HFF-Myc (cell line): ENCODE measurements at places on chromosomes 2 and 18.

GRCh38 chr18:46325895-46326294 lies 221.7 kb downstream of the HAUS1 start:
- no peak for DNase-seq

DNA sequence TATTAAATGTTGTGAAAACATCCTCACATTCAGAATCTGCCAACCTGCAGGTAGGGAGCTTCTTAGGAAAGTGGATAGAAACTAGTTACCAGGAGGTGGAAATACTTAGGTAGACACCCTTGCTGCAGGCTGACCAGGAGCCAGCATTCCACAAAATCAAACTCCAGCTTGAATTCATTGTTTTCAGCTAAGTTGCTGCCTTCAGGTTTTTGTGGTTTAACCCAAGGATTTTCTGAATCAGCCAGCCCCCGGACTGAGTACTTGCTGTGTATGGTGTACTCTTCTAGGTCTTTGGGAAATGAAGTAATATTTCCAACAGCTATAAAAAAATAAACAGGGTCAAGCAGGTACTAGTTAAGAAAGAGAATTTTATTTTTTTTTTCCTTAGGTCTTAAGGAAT lies 192.1 kb upstream of the CHST9 start:
- DNase-seq: no peak

GRCh38 chr2:148896136-148896535 lies 21.1 kb downstream of the KIF5C start:
- no peak for DNase-seq

- no peak for DNase-seq
These were observed 76.7 kb upstream of the RAPGEF4 start for GRCh38 chr2:172658945-172659344.

DNA sequence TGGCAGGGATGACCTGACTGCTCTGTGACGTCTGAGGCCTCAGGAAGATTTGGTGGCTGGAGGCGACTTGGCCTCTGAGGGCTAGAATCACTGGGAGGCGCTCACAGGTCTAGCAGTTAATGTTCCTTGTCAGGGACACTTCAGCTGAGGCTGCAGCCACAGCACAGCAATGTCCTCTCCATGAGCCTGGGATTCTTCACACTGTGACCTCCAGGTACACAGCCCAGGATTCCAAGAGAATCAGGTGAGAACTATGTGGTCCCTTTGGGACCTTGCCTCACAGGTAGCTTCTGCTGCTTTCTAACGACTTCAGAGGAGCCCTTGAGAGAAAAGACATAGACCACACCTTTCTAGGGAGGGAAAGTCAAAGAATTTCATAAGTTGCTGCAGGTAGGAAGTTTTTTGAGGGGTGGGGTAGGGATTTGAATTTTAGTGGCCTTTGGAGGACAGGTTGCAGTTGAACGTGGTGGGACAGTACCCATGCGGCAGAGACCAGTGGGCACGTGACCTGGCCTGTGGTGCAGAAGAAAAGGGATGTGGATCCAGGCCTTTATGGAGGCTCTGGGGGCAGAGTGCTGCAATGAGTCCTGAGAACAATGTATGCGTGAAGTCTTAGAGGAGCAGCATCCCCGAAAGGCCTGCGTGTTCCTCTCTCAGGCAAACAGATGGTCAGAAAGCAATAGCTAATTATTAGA lies 86.2 kb downstream of the LYPD1 start:
- no peak for DNase-seq

- DNase-seq: no peak
These were observed 24.5 kb downstream of the IMPA2 start for GRCh38 chr18:12005538-12006487.

DNA sequence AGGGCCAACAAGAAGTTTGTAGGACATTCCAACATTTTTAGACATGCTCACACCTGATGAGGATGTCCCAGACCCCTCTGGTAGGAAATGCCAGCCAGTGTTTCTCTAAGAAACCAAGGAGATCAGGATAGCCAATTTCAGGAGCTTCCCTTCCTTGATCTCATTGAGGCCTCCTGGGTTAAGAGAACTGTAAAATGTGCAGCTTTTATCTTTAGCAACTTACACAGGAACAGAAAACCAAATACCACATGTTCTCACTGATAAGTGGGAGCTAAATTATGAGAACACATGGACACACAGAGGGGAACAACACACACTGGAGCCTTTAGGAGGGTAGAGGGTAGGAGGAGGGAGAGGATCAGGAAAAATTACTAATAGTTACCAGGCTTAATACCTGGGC lies 99.6 kb upstream of the MAP2 start:
- no peak for DNase-seq

DNA sequence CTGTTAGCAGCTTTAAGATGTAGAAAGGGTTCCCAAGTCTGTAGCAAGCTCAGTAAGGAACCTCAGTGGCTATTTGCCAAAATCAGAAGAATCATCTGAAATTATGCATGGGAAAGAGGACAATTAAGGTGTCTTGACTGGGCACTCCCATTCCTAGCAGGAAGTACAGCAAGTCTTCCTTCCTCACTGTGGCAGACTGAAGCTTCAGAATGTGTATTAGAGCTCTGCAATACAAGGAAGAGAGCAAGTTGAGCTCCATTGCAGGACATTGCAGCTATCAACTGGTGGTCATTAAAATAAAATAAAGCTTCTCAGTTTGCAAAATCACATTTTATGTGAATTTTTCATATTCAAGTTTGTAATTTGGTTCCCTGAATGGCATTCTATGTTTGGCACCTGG lies 200.5 kb upstream of the CHAC2 start:
- no peak for DNase-seq

DNA sequence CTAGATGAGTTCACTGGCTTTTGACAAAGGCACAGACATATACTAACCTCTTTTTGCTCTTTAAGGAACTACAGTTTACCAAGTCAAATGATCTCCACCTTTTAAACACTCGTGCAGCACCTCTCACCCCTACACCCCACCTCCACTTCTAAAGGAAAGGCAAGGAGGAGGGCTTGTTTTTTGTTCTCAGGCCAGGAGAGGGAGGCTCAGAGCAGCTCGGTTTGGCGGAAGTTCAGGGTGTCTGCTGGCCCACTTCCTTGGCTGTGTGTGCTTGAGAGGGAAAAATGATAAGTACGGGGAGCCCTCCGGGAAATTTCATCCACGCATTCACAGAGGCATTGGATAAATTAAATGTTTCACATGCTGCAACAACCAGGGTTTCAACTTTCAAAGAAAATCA lies 667.9 kb downstream of the BCL11A start:
- no peak for DNase-seq

DNA sequence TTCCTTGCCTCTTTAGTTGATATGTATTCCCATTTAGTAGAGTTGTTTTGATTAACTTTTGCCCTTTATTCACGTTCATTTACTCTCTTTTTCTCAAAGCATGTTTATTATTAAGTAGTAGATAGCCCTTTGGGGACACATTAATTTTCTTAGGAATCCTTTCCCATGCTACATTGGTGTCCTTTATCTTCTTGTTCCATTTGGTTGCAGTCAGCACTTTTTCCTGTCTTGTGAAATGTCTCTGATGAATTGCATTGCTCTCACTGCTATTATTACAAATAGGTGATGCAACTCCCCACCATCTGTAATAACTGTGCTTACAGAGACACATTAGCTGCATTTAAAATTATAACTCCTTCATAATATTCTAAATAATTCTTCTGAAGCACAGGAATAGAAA lies 428.5 kb upstream of the CNTNAP5 start:
- DNase-seq: no peak

DNA sequence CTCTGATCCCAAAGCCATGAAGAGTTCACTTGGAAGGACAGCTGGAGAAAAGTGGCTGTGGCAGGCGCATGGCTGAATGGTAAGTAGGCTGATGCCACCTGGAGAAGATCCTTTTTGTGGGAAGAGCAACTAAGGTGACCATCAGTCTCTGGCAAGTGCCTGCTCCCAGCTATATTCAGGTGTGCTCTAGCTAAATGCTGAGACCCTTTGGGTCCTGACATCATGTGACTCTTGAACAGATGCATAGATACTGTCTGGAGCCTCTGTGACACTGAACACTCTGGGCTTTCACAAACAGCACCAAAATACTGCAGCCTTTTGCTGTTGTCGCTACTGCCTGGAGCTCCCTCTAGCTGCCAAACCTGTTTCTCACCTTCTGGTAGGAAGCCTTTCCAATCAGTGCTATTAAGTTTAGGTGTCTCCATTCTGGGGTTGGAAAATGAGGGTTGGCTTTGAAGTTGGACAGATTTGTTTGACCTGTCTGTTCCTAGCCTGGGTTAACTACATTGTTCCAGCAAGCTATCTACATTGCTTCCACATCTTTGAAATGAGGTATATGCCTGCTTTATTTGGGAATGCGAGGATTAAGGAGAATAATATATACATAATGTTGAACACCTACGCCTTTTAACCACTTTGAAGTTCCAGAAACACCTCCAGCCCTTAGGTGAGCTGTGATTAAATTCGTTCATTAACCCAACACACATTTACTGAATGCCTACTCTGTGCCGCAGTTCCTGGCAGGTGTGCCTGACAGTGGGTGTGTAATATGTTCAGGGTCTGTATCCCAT lies 3.1 kb downstream of the EGR4 start:
- DNase-seq: no peak

DNA sequence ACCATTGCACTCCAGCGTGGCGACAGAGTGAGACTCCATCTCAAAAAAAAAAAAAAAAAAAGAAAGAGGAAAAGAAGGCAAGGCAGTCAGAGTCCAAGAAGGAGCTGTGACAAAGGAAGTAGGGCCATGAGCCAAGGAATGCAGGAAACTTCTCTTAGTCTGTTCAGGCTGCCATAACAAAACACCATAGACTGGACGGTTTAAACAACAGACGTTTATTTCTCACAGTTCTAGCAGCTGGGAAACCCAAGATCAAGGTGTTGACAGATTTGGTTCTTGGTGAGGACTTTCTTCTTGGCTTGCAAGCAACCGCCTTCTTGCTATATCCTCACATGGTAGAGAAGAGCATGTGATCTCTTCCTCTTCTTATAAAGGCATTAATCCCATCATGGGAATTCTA lies 13.1 kb upstream of the SUMO1 start:
- DNase-seq: no peak

DNA sequence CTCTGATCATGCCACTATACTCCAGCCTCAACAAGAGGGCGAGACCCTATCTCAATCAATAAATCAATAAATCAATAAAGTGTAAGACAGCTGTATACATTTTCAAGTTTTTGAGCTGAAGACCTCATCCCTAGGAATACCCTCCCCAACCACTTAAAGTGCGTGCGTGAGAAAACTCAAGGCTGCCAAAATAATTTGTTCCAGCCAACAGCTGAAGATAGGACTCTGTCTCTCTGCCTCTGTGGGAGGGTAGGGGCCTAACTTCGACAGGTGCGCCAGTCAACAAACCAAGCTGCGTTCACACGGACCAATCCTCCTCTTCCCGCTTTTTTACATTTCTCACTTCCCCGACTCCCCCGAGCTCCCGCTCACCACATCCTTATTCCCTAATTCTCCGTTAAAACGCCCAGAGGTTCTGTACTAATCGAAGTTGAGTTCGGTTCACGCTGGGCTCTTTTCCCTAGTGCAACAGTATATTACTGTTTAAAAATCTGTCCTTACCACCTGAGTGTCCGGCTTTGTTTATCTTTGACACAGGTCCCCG lies 618 bp downstream of the POLR2D start:
- no peak for DNase-seq

- no peak for DNase-seq
These were observed 157.8 kb downstream of the C1D start for GRCh38 chr2:67904966-67905365.

DNA sequence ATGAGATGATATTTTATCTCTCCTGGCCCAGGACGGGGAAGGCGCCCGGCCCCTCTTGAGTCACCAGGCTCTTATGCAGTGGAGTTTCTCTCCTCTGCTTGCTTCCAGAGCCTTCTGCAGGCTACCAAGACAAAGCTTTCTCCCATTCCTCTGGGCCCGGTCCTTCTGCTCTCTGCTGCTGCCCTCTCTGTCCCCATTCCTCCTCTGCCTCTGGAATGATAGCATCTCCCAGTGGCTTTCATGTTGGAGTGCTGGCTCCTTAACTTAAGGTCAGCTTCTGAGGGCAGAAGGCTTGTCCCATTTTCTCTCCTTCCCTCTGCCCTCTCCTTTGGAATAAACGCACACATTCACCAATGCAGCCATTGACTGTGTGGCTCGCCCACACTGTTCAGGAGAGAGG lies 86.2 kb downstream of the SDC1 start:
- no peak for DNase-seq

DNA sequence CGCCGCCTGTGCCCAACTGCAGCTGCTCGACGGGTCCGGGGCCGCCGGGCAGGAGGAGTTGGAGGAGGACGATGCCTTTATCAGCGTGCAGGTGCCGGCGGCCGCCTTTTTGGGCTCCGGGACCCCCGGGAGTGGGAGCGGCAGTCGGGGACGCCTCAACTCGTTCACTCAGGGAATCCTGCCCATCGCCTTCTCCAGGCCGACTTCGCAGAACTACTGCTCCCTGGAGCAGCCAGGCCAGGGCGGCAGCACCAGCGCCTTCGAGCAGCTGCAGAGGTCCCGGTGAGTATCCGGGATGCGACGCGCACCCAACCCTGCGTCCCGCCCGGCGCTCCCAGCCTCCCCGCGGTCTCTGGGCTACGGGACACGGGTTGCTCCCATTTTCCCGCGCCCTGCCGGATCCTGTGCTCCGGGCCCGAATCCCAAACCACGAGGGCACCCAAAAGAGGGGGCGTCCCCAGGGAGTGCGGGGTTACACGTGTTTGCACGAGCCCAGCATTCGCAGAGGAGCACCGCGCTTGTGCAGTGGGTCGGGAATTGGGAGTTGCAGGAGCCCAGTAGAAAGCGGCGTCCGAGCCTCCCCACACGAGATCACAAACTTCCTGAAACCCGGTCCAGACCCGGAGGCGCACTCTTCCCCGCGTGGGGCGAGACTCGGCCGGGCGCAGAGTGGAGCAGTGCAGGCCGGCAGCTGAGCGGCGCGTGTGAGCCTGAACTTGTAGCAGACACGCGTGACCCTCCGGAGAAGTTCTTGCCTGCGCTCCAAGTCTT lies 1.2 kb downstream of the CABLES1 start:
- no peak for DNase-seq

DNA sequence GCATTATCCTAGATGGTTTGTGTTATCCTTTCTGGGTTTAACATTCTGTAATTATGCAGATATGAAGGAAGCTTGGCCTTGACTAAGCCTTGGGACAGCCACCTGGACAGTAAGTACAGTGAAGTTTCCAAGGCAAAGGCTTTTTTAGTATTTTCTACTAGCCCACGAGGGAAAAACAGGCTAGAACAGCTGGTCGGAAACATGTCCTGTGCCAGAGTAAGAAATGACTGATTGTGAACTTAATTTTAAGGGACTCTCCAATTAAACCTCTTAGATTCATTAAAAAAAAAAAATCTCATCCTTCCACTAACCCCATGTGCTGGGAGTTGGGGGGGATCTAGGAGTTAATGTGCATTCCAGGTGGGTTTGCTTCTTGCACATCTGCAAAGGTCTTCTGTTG lies 720.8 kb downstream of the SLC4A3 start:
- no peak for DNase-seq

- no peak for DNase-seq
These were observed 940 bp upstream of the BOLA3 start for GRCh38 chr2:74148457-74149246.

GRCh38 chr2:238896641-238897040 lies 48.8 kb downstream of the TWIST2 start:
- DNase-seq: no peak

DNA sequence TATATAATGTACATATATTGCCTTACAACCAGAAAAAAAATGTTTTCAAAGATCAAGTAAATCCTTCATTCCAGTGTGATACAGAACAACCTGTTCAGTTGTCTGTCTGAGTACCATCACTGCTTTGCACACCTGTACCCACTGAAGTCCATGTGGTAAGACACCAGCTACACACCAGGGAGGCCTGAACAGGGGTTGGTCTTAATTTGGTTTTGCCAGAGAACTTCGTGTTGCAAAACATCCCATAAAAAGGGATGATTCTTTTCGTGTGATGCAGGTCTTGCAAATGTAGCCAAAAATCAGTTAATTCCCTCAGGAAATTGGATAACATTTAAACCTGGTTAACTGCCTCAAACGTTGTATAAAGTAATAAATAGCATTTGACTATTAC lies 73.7 kb upstream of the SLC1A4 start:
- DNase-seq: no peak
